Non-pigmented ciliary epithelial cell (primary cell): ENCODE measurements at places on chromosomes 3 and 15.

- DNase-seq: no peak
These were observed 119.0 kb downstream of the BBX start for GRCh38 chr3:107641572-107642307.

DNA sequence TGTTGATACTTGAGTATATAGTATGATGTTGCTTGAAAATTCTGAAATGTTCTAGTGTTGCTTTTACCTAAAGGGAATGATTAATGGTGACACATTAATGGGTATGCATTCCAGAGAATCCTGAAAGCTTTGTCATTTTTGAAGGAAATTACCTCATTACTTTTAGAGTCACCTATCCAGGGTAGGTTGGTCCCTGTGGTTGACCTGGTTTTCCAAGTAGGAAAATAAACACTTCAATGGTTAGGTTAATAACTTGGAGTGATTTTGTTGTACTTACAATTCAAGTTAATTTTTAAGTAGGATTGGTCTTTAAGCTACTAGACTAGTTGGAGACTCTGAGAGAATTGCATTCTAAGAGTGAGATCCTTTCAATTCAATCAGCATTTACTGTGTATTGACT is 31.0 kb downstream of the MITF start:
- no peak for DNase-seq

GRCh38 chr3:53858096-53858741 is 11.9 kb downstream of the IL17RB start:
- DNase-seq: no peak

DNA sequence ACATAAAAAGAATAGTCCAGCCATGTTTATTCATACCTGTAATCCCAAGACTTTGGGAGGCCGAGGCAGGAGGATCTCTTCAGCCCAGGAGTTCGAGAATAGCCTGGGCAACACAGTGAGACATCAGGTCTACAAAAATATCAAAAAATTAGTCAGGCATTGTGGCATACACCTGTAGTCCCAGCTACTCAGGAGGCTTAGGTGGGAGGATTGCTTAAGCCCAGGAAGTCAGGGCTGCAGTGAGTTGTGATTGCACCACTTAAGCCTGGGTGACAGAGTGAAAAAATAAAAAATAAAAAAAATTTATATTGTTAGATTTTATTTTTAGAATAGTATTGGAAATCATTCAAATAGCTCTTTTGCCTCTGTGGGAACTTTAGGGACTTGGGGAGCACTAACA is 12.8 kb upstream of the TM4SF1 start:
- DNase-seq: no peak

GRCh38 chr3:120021523-120021922 is 72.7 kb downstream of the GSK3B start:
- no peak for DNase-seq

DNA sequence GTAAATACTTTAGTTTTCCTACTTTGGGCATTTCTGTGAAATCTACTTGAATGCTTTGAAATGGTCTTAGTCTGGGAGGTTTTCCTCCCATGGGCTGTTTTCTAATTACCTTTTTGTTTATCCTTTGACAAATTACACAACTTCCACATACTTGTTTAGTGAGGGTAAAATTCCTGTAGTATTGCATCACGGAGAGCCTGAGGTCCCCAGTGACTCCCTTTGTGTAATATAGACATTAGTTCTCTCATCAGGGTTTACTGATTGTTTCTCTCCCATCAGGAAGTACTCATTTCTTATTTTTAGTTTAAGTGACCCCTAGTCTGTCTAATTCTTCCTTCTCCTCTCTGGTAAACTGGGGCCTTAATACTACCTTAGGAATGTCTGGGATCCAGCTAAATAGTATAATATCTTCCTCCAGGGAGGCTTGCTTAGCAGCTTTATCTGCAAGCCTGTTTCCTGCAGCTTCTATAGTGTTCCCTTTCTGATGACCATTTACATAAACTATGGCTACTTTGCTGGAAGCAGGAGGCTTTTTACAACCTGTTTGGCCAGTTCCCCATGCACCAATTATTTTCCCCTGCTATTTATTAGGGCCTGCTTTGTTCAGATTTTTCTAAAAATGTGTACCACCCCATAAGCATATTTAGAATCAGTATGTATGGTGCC is 87.2 kb upstream of the XCR1 start:
- peak; percentile 40 for DNase-seq

DNA sequence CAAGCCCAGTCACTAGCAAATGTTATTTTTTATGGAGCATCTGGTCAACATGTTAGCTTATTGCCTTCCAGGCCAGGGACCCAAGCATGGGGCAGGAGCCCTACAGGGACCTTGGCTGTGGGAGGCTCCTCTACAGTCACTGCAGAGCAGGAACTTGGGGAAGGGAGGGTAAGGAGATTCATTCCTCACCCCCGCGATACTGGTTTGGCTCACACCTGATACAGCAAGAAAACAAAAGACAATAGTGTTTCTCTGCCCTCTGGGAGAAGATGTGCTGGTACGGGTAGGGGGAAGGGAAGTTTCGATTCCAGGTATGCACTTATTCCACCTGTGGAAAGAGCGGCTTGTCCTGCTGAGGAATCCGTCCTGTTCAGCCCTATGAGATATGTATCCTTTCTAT is 77.6 kb downstream of the SLC12A8 start:
- no peak for DNase-seq

DNA sequence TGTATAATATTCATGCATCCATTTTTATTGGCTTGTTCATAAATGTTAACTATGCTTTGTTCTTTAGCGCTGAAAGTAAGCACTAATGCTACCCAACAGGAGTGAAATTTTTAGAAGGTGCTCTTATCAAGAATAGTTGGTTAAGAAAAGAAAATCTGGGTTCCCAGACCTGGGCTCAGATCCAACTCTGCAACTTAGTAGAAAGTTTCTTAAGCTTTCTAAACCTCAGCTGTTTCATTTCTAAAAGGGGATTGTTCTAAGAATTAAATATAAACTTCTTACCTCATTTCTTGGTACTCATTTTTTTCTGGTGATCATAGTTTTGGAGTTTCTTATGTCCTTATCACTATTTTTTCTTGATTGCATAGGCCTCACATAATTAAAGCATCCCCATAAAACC is 12.1 kb downstream of the ARPP21 start:
- DNase-seq: no peak

DNA sequence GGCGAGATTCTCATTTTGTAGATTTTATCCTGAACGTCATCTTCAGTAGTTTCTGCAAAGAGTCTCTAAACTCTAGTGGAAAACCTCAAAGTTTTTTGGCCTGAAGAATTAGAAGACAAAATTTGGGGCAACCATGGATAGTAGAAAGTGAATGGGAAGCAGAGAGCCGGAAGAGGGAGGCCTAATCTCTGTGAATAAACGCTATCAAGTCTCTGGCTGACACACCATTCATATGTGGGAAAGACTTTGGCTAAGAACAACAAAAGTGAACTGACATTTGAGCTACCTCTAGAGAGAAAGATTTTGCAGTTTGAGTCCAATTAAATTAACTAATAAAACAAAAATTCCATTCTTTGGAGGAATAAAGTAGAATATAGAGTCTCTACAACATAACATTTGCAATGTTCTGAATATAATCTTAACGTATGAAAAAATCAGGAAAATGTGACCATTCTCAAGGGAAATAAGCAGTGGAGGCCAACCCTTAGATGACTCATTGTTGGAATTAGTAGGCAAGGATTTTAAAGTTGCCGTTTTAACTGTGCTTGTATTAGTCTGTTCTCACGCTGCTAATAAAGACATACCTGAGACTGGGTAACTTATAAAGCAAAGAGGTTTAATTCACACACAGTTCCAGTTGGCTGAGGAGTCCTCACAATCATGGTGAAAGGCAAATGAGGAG is 184.6 kb downstream of the C3orf38 start:
- no peak for DNase-seq

DNA sequence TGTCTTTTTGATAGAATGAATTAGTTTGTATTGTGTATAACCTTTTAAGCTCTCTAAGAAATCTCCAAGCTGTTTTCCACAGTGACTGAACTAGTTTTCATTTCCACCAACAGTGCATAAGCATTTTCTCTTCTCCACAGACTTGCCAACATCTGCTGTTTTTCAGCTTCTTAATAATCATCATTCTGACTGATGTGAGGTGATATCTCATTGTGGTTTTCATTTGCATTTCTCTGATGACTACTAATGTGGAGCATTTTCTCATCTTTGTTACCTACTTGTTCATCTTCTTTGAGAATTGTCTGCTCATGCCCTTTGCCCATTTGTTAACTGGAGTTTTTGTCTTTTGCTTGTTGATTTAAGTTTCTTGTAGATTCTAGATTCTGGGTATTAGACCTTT is 777.5 kb downstream of the OTOL1 start:
- no peak for DNase-seq

- no peak for DNase-seq
These were observed 85.9 kb downstream of the TNIK start for GRCh38 chr3:171374260-171374659.

GRCh38 chr3:115351193-115351592 is 204.1 kb upstream of the ZBTB20 start:
- no peak for DNase-seq

GRCh38 chr3:196351541-196351940 is 13.4 kb upstream of the TM4SF19 start:
- no peak for DNase-seq

DNA sequence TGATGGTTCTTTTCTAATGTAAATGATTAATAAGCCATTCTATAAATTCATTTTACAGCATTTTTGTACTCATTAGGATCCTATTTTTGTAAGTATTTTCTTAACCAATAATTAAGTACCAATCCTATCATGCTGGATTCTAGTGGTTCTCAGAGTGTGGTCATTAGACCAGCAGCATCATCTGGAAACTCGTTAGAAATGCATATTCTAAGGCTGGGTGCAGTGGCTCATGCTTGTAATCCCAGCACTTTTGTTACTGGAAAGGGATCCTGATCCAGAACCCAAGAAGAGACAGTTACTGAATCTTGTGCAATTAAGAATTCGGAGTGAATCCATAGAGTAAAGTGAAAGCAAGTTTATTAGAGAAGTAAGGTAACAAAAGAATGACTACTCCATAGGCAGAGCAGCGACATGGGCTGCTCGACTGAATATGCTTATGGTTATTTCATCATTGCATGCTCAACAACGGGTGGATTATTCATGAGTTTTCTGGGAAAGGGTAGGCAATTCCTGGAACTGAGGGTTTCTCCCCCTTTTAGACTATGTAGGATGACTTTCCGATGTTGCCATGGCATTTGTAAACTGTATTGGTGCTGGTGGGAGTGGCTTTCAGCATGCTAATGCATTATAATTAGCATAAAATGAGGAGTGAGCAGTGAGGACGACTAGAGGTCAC is 9.9 kb upstream of the CEMIP start:
- no peak for DNase-seq

DNA sequence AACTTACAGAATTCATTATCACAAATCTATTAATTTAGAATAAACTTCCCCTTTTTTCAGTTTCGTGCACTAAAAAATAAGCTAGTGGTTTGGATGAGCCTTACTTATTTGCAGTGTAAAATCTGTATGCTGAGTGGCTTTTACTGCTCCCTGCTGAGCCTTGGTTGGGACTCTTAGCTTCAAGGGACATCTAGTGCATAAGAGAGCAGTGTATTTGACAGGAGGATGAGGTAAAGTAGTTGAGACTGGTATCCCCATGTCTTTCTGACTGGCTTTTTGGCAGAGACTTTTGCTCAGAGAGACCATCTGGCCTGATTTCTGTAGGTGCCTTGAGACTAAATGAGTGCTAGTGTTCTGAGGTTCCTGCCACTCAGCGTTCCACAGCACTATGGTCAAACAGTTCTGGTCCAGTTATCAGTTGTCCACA is 11.8 kb downstream of the CAPN7 start:
- no peak for DNase-seq

DNA sequence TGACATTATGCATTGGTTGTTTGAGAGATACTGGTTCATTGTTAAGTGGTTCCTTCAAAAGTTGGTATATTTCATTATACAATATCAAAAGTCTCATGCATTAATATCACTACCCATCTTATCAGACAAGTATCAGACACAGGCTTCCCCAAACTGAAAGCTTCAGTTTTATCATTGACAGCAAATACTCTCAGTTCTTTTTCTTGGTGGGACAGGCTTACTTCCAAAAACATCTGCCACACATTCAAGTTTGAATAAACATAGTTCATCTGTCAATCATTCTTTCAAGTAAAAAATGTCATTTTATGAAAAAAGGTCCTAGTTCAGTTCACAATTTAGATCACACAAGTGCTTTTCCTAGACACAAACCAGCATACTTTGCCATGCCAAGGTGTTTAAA is 280.0 kb upstream of the TRIM42 start:
- DNase-seq: no peak

DNA sequence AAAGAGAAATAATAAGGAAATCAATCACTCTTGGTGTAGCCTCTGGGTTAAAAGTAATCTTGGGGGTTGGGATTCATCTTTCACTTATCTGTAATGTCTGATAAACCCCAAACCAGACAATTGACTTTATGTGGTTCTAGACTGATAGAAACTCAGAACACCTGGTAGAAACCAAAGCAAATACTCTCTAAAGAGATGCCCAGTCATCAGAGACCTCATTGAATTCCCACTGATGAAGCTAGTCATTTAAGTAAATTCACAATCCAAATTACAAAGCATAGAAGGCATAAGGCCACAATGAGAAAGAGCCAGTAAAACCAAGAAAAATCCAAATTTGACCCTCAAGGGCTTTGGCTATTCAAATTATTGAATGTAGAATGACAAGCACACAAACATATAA is 250.6 kb downstream of the MBNL1 start:
- DNase-seq: no peak

- DNase-seq: no peak
These were observed 11.1 kb downstream of the ATOSA start for GRCh38 chr15:52668133-52668532.

DNA sequence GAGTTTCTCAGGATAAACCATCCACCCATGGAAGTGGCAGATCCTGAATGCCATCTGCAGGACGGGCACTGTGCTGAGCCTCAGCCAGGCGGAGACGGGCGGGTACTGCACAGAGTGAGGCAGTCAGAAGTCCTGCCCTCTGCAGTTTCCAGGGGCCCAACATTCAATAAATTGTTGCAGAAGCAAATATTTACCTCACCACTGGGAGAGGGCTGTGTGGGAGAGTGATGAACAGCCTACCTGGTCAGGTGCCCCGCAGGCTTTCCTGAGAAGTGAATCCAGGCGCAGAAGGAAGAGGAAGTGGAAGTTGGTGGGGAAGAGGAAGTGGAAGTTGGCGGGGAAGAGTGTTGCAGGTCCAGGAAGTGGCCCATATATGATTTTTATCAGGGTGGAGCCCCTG is 100.8 kb downstream of the SLCO3A1 start:
- no peak for DNase-seq

DNA sequence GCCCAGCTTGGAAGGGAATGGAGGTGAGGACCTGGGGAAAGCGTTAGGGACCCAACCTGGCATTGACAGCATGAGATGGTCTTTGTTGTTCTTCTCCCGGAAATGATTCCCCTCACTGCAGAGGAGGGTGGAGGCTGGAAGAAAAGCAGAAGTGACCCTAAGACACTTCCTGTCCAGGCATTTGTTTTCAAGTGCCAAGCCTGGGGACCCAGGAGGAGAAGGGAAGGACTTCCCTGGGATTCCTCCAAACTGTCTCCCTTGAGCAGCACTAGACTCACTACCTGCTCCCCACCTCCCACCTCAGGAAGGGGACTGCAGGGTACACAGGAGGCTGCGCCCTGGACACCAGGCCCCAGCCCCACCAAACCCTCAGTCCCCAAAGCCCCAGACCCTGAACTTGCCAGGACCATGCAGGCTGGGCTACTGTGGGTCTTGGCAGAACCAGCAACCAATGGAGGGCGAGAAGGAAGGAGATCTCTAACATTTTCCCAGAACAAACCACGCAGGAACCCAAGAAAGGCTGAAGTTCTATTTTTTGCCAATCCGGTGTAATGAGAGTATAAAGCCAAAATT is 9.8 kb upstream of the VIPR1 start:
- no peak for DNase-seq
